ENCODE measurements at places on chromosomes 12 and 14.

DNA sequence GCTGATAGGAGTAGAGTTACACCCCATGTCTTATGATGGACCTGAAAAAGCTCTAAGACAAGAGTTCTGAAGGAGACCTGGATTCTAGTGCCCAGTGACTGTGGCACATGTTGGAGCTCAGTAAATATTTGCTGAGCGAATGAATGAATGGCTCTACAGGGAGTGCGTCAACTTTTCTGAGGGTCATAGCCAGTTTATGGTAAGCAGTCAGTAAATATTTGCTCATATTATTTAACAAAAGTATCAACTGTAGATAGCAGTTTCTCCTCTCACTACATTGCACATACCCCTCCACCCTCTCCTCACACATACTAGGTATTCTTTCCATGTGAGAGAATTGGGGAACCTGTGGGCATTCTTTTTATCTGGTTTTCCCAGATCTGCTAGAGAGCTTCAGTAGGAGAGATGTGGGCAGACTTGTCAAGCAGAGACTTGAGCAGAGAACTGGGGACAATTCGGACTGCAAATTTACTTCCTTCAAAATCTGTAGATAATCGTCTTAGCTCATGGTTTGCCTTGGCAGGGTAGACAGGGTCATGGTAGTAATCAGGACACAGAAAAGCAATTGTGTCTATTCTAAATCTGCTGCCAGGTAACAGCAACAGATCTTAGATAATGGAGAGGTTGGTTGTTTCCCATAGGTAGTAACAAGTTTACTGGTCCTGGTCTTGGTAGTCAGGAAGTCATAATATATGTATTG lies 5.7 kb downstream of the SLC4A8 start:
- DNase-seq: no peak

- DNase-seq: no peak
Measured at GRCh38 chr12:50188875-50189575, 21.9 kb upstream of the CERS5 start.

DNA sequence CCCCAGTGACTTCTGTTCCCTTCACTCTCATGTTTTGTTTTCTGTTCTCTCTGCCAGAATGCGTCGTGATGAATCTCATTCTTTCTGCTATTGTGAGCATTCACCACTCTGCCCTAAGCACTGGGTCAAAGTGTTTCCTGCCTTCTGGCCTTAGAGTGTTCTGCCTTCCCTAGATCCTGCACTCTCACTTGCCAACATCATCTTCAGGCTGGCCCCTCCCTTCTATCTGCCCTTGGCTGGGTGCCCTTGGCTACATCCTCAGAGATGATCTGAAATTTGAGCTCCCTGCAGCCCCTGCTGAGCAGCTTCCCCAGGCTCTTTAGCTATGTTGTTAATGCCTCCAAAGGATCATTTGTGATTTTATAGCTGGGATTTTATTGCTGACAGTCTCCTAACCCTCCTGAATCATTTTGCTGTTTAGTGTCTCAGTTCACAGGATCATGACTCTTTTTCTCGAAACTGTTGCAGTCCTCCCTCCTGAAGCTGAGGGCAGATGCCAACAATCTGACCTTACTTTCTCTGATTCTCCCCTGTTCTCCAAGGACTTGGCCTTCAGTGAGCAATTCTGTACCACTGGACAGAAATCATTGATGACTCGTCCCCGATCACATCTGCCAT lies 4.5 kb downstream of the DHRS2 start:
- DNase-seq: no peak

- no peak for DNase-seq
Measured at GRCh38 chr12:27246774-27247173, 2.7 kb downstream of the STK38L start.

DNA sequence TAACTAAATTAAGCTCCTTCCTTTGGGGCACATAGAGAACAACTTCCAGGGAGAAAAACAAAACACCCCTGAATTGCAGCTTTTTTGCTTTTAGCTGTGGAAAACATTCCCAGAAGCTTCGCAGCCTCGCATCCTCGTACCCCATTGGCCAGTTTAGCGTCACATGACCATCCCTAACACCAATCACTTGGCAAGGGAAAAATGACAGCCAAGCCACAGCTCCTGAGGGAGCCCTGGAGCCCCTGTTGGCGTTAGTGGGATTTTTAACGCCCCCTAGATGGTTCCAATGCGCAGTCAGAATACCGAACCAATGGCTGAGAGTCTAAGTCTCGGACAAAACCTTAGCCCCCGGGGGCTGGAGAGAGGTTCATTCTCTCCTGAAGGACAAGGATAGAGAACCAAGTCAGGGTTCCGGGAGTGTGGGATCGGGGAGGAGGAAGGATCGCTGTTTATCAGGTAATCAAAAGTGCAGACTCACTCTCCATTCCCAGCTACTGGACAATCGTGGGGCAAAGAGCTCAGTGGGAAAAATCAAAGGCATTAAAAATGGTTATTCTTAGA lies 135.6 kb upstream of the HIF1A start:
- DNase-seq: no peak

GRCh38 chr12:76144245-76144549 lies 59.7 kb upstream of the NAP1L1 start:
- no peak for DNase-seq

DNA sequence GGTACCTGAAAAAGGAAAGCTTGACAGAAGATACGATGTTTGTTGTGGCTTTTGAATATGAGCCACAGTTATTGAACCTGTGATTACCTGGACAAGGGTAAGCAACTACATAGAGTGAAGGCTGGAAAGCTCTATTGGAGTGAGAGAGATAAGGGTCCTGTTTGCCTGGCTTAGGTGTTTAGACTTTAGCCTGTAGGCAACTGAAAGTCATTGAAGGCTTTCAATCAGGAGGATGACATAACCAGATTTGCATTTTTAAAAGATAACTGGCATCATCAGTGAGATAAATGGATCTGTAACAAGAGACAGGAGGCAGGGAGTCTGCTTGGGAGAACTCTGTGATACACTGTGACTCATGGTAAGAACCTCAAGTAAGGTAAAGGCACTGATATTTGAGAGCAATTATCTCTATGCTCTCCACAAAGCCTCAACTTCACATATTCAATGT lies 128.9 kb upstream of the SOX5 start:
- DNase-seq: no peak

GRCh38 chr14:96088481-96088880 lies 49.3 kb downstream of the C14orf132 start:
- DNase-seq: no peak

- DNase-seq: no peak
Measured at GRCh38 chr12:52372216-52373154, 5.2 kb upstream of the KRT85 start.

- no peak for DNase-seq
Measured at GRCh38 chr12:68119724-68120211, 39.8 kb downstream of the IFNG start.

DNA sequence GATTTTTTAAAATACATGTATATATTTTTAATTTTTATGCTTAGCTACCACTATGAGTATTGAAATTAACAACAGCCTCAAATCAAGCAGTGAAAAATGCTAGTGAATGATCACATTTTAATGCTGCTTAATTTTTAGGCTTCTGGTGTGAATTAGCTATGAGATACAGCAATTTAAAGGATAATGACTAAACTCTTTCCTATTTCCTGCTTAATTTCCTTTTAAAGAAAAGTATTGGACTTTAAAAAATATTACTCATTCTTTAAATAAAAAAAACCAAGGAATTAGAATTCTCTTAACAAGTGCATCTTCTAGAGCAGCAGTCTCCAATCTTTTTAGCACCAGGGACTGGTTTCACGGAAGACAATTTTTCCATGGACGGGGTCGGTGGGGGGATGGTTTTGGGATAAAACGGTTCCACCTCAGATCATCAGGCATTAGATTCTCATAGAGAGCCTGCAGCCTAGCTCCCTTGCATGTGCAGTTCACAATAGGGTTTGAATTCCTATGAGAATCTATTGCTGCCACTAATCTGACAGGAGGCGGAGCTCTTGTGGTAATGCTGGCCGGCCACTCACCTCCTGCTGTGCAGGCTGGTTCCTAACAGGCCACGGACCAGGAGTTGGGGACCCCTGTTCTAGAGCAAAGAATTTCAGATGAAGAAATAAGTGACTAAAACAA lies 18.6 kb upstream of the NTN4 start:
- DNase-seq: no peak

DNA sequence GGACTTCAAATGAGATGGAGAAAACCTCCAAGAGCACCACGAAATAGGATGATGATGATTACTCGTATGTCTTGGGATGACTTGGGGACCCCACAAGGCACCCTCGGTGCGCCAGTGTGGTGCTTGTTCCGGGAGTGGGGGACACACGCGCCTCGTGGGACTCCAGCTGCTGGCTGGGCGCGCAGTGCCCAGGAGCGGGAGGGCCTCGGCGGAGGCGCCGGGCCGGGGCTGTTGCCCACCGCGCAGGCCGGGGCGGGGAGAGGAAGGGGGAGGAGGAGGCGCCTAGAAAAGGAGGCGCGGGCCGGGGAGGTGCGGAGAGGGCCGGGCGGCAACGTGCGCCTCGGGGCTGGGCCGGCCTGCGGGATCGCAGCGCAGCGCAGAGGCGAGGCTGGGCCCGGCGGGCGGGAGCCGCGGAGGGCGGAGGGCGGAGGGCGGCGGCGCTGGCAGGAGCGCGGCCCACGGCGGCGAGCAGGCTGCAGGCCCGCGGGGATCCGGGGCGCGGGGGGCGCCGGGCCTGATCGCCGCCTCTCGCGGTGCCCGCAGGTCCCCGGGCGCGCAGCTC lies at the start of gene RFLNA:
RFLNA (plus strand) TSS at position 314 of the 562 bp plus-strand sequence. CDS start 337 bp downstream, outside the sequence.
- no peak for DNase-seq

- DNase-seq: no peak
Measured at GRCh38 chr12:25074954-25075353, 120.0 kb downstream of the DNAI7 start.

- DNase-seq: no peak
Measured at GRCh38 chr12:88237954-88238353, 95.8 kb downstream of the TMTC3 start.

- no peak for DNase-seq
Measured at GRCh38 chr12:9761419-9761781, 699 bp upstream of the CD69 start.

DNA sequence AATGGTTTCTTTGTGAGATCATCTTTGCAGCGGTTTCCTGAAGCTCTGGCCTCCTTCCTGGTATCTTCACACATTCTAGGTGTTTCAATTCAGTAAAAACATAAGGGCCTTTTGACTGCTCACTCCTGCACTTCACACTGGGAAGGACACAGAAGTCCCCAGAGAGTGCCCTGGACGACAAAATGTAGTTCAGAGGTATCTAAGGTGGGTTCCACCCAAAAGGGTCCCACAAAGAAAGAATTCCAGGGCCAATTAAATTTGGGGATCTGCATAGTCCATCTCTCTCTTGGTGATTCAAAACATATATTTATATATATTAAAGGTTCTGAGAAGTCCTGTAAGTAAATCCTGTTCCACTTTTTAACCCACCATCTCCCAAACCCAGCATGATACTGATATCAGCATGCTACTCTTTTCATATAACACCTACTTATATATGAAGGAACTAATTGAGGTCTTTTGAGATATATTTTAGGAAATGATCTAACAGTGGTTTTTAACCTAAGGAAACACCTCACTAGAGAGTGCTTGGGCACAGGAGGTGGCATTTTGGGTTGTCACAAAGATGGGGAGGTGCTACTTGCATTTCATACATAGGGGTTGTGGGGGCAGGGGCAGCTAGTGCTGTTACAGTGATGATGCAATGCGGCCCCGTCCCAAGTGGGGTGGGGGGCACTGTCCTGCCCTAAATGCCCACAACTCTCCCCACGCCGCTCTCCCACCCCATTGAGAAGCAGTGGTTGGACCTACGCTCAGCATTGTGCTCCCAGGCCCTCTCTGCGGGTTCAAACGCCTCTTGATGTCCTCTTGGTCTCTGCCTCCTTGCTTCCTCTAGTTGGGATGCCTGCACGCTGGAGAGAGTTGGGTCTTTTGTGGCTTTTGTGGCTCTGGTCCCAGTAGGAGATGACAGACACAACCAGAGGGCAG lies 109.4 kb downstream of the ARF6 start:
- DNase-seq: no peak
